NCI-H1092 treated with DMSO at 0.1 percent for 48 hours (cell line): ENCODE measurements at places on chromosomes 2 and 18.

DNA sequence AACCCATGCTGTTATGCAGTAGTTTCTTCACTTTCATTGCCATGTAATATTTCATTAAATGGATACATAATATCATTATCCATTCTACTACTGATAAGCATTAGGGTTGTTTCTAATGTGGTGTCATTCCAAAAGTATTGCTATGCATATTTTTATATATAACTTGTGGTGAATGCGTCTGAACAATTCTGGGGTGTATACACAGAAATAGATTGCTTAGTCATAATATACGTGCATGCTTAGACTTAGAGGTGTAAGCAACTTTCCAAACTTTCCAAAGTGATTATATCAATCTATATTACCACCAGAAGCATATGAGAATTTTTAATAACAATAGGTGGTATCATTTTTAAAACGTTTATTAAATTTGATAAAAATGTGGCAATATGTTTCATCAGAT, 540.9 kb downstream of the DSC3 start:
- no peak for DNase-seq

GRCh38 chr2:6368281-6368680, 497.4 kb downstream of the CMPK2 start:
- no peak for DNase-seq

- DNase-seq = no peak
These were observed 19.6 kb downstream of the ANKMY1 start for GRCh38 chr2:240538031-240538780.

DNA sequence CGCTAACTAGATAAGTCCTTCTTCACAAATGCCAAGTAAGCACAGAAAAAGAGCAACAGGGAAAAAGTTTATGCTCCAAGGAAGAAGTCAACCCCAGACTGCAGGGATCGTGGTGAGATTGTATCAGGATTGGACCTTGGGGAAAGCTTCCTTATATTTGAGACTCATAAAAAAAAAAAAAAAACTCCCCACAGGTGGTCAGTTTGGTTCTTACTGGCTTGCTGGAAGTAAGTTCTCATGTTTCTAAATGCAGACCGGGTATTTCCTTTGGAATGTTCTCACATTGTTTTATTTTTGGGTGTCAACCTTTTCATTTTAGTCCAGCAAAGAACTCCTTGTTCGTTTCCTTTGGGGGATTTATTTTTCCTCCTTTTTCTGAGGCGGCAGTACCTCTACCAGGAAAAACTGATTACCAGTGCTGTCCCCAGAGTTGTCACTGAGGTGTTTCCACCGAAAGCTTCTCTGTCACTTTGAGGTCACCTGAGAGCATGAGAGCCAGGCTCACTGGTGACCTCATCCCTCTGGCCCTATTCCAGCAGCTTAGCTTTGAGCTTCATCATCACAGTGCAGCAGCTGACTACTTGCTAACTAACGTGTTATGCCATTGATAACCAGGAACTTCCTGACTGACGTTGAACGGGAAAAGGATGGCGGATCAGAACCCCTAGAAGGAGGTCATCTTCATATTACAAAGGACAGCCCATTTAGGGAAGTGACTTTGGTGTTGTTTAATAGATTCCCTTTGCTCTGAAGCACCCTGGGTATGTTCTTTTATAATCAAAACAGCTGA, 16.8 kb upstream of the ATP8B1 start:
- DNase-seq = peak; percentile 5

GRCh38 chr2:235810846-235811245, 317.0 kb downstream of the AGAP1 start:
- DNase-seq = no peak

DNA sequence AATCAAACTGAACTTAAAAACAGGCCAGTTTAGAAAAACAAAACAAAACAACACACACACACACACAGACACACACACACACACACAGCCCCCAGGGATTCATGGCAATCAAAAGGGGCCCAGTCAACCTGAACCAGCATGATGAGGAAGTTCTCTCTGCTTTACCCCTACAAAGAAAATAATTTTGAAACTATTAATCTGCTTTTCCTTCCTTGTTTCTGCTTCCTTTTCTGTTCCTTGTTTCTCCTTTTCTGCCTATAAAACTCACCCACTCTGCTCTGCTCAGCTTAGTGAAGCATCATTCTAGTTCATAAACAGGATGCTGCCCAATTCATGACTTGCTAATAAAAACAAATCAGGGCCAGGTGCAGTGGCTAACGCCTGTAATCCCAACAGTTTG, 203.1 kb downstream of the RAB3GAP1 start:
- DNase-seq = no peak

DNA sequence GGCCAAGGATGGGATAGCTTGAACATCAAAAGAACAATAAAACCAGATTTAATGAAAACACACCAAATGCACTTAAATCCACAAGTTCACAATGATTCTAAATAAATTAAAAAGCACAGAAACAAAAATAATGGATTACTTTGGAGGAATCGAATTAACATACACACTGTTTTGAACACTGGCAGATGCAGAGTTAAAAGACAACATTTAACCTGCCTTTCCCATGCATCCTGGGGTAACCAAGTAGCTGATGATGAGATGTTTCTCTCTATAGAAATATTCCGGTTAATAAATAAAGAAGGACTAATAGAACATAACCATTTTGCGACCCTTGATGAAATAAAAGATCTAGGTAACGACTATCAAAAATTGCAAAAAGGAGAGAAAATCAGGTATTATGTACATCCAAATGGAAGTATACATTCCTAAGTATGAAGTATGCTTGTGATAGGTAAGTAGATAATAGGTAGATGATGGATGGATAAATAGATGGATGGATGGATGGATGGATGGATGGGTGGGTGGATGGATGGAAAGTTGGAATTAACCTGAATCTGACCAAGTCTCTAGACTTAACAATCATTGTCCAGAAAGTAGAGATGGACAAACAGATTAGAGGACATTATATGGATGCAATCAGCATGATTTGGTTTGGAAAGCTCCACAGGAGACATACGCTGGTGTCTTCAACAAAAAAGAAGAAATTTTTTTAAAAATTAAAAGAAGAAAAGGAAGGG, 57.4 kb upstream of the MYCN start:
- DNase-seq = no peak

DNA sequence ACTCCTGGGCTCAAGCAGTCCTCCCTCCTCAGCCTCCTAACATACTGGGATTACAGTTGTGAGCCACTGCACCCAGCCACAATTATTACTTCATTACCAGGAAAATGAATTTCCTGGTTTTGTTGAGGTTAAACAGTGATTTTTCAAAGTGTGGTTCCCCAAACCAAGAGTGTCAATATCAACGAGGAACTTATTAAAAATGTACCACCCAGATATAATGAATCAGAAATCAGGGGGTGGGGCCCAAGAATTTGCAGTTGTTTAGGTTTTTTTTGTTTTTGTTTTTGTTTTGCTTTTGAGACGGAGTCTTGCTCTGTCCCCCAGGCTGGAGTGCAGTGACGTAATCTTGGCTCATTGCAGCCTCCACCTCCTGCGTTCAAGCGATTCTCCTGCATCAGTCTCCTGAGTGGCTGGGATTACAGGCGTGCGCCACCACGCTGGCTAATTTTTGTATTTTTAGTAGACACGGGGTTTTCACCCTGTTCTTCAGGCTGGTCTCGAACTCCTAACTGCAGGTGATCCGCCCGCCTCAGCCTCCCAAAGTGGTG, 94.1 kb downstream of the WDSUB1 start:
- DNase-seq = no peak

GRCh38 chr2:37588316-37588777, 83.1 kb downstream of the CDC42EP3 start:
- no peak for DNase-seq

DNA sequence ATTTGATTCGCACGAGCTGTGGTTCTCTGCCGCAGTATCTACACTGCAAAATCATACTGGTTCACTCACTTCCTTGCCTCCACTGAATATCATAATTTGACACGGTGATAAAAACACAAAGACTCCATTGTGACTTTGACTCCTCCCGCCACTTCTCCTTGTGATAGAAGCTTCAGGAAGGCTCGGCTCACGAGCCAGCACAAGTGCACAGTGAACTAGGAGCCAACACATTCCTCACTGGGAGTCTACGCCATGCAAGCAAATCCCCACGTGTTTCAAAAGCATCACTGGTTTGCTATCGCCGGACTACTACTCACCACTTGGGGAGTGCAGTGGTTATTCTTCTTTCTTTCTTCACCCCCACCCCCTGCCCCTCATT, 293.3 kb upstream of the PARD3B start:
- no peak for DNase-seq

- no peak for DNase-seq
These were observed 24.1 kb downstream of the CIDEA start for GRCh38 chr18:12278215-12278671.

- DNase-seq = peak; percentile 57
These were observed 80.9 kb upstream of the IGFBP5 start for GRCh38 chr2:216776066-216776850.

DNA sequence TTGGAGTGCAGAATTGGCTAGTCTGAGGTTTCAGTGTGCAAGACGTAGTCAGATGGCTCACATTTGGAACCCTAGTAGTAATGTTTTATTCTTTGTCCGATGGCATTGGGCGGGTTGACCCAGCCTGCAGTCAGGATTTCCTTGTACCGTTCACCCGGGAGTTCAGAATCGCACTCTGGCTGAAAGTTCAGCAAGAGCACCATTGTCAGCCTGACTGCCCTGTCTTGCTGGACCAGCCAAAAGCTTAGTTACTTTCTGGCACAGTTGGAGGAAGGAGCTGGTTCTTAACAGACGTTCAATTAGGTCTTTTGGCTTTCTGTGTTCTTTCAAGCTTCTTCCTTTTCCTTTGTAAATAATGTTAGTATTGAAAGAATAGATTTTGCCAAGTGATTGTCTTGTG, 18.6 kb downstream of the RMC1 start:
- no peak for DNase-seq

DNA sequence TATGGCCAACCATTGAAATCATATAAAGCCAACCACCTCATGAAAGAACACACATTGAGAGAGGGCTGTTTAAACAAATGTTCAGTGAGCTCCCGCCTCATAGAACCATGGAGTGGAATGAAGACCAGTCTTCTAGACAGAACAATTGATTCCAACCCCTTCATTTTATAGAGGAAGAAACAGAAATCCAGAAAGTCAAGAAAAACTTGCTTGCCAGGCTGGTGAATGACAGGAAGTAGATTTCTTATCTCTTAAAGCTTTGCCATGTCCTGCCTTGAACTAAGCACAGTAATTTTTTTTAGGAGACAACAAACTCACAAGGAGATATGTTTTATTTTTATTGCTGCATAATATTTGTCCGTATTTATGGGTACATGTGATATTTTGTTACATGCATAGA, 16.5 kb upstream of the NRP2 start:
- no peak for DNase-seq

GRCh38 chr2:11773111-11773510, 26.7 kb downstream of the LPIN1 start:
- no peak for DNase-seq

GRCh38 chr2:121483021-121483420, 47.7 kb upstream of the RNU4ATAC start:
- DNase-seq = no peak

- DNase-seq = no peak
These were observed 84.1 kb downstream of the XIRP2 start for GRCh38 chr2:166972418-166972817.

- DNase-seq = no peak
These were observed 38.4 kb downstream of the SPC25 start for GRCh38 chr2:168851674-168852320.

GRCh38 chr18:52459890-52460289, 119.9 kb downstream of the DCC start:
- no peak for DNase-seq

DNA sequence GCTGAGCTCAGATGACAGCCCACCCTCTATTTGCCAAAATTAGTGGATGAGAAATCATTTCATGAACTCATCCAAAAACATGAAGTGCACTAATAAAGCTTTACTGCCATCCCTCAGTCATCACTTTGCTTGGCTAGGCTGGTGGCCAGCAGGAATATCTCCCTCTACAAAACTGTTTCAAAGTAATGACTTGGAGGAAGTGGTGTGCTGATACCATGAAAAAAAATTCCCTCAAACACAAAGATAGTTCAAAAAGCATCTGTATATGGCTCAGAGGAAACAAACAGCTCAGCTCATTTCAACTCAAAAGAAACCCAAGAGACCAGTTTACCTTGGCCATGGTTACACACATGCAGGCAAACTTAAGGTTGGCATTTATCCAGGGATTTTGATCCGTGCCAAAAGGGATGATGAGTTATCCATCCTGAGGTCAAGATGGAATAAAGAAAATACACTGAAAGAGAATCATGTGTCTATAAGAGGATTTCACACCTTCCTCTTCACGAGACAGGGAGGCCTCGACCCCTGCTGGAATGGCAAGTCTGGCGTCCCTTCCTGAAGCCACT, 18.4 kb upstream of the WIPF1 start:
- DNase-seq = peak; percentile 11

GRCh38 chr18:36692371-36692770, 136.4 kb downstream of the TPGS2 start:
- no peak for DNase-seq

- DNase-seq = no peak
These were observed 28.3 kb downstream of the MALT1 start for GRCh38 chr18:58699551-58699950.

DNA sequence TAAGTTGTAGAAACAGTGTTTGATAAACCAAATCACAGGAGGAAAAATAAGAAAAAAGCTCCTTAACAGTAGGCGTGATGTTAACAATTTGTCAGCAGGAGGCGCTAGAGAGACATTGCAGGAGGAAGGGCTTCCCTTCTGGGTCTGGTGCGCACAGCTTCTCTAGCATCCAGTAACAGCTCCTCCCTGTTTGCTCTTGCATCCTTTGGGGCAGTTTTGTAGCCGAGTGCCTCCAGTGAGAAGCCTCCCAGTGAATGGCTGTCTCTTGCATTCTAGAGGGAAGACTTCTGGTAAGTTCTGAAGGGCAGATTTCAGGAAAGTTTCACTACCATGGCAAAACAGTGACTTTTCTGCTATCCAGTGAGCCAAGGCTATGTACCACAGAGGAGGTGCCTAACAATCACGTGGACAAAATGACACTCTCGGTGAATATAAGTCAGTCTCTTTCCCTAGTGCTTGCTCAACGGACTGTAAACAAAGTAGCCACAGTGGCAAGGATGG, 9.5 kb upstream of the ZNF396 start:
- peak; percentile 80 for DNase-seq

GRCh38 chr2:235146206-235146605, 194.4 kb downstream of the SH3BP4 start:
- no peak for DNase-seq

DNA sequence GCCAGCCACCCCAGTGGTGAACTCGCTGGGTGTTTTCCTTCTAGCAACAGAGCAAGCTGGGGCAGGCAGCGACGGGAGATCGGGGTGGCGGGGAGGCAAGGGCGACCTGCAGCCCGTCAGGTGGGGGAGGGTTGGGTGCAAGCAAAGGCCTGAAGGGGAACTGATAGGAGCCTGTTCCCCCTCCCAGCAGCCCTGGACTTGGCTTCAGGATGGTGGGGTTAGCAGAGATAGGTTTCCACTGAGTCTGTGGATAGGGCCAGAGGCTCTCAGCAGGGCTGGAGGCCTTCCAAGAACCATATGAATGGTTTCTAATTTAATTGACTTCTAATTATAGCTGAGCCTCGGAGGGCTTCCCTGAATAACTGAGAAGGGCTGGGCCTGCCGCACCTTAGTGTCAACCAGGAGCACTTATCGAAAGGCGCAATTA, 55.3 kb downstream of the EDAR start:
- DNase-seq = peak; percentile 57
